CD8-positive, alpha-beta memory T cell (primary cell): ENCODE measurements at places on chromosomes 6 and 20. TPM values are rescaled to one million over a fixed set of nuclear protein-coding genes. Genes with fewer than 3 reads are reported as not detected.

GRCh38 chr6:27312950-27313271 lies 838 bp upstream of the POM121L2 start:
- H3K27ac ChIP-seq = no peak overlapping the region
- H3K36me3 ChIP-seq = no peaks in the 10 kb centered on the region
- H3K4me1 ChIP-seq = peaks cover 13% of the 10 kb centered on the region
- no peak for DNase-seq
- H3K4me3 ChIP-seq = peak overlapping the region; percentile 69
- H3K27me3 ChIP-seq = peaks cover 26% of the 10 kb centered on the region

DNA sequence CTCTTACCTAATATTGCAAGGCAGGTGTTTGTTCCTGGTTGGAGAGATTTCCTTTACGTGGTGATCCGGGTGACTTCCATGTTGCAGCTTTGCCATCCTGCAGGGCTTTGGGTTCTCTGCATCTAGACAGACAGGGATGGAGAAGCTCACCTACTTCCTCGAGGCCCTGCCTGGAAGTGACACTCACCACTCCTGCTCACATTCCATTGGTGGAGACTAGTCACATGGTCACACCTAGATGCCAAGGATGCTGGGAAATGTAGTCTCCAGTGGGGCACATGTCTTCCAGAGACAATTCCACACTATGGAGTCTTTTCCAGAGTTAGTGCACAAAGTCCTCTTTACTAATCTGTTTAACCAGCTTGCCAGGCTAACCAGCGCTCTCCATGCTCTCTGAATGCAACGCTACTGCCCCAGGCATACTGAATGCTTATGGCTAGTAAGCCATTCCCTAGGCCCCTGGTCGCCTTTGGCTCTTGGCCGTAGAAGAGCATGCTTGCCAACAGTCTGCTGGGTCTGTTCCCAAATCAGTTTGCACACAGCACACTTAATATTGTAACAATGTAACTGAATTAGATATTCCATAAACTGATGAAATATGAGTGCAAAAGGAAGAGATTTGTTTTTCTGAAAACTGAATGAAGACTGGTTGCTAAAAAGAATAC lies 6.7 kb upstream of the KCNK15 start:
- peaks cover 8% of the 10 kb centered on the region for H3K4me1 ChIP-seq
- no peak overlapping the region for H3K27ac ChIP-seq
- H3K4me3 ChIP-seq = no peak overlapping the region
- H3K27me3 ChIP-seq = no peaks in the 10 kb centered on the region

DNA sequence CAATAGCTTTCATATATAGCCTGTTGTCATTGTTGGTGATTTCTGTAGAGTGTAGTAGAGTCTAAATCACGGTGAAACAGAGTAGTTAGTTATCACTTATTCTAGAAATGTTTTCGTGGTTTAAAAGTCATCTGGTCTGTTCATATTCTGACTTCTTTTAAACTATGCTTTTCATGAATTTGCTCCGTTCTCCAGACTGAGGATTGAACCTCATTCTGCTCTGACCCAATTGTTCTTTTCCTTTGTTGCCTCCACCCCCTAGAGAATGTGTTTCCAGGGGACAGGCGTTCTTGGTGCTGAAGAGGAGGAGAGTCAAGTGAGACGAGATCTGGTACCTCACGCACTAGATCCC lies 748 bp upstream of the ZNF292 start:
- peaks cover 47% of the 10 kb centered on the region for H3K4me1 ChIP-seq
- no peaks in the 10 kb centered on the region for H3K27me3 ChIP-seq
- no peak for DNase-seq
- H3K4me3 ChIP-seq = peak overlapping the region; percentile 82
- H3K36me3 ChIP-seq = no peaks in the 10 kb centered on the region

GRCh38 chr6:89310929-89311328 lies 4.2 kb downstream of the GABRR2 start:
- no peak overlapping the region for H3K27ac ChIP-seq
- no peaks in the 10 kb centered on the region for H3K4me1 ChIP-seq
- no peaks in the 10 kb centered on the region for H3K27me3 ChIP-seq
- no peak for DNase-seq

The DDX39B gene
- 658 TPM for total RNA-seq
